Neural cell (in vitro differentiated cells): ENCODE measurements at places on chromosomes 3 and 15. TPM values are rescaled to one million over a fixed set of nuclear protein-coding genes. Genes with fewer than 3 reads are reported as not detected.

The PIGZ gene
- 5.8 and 6.5 TPM in 2 replicates for polyA plus RNA-seq

The LRRC2 gene
- polyA plus RNA-seq = not detected in 2 replicates

The CYP8B1 gene
- polyA plus RNA-seq = not detected in 2 replicates

The PIF1 gene
- polyA plus RNA-seq = 0.58 and 0.78 TPM in 2 replicates

The RAD54L2 gene
- polyA plus RNA-seq = 14.5 and 14.9 TPM in 2 replicates

The C2CD4A gene
- polyA plus RNA-seq = not detected in 2 replicates

The CPLX3 gene
- 0.27 and 0.66 TPM in 2 replicates for polyA plus RNA-seq

The NDN gene
- polyA plus RNA-seq = 517 and 582 TPM in 2 replicates

The GOLGA6L4 gene
- 7.4 and 8.4 TPM in 2 replicates for polyA plus RNA-seq

The C2CD4B gene
- not detected in 2 replicates for polyA plus RNA-seq

The IQCF6 gene
- not detected in 2 replicates for polyA plus RNA-seq

The MUSTN1 gene
- polyA plus RNA-seq = not detected in 2 replicates

The EOMES gene
- polyA plus RNA-seq = 0.24 TPM in 1 of 2 replicates, not detected in the other

The HCLS1 gene
- 0.25 and 0.28 TPM in 2 replicates for polyA plus RNA-seq

The TGM5 gene
- polyA plus RNA-seq = not detected in 2 replicates

The PRRT3 gene
- polyA plus RNA-seq = 2.9 and 4.3 TPM in 2 replicates

The COLQ gene
- polyA plus RNA-seq = 9.5 and 9.7 TPM in 2 replicates

The PLA2G4D gene
- polyA plus RNA-seq = not detected in 2 replicates

The TEX55 gene
- polyA plus RNA-seq = not detected in 2 replicates

The GOLGA8H gene
- 0.14 TPM in 1 of 2 replicates, not detected in the other for polyA plus RNA-seq

The GPR87 gene
- polyA plus RNA-seq = not detected in 2 replicates

The TICRR gene
- polyA plus RNA-seq = 0.06 and 0.36 TPM in 2 replicates

The FAM3D gene
- not detected in 2 replicates for polyA plus RNA-seq

The SST gene
- 9.7 and 12.1 TPM in 2 replicates for polyA plus RNA-seq

The IFT80 gene
- polyA plus RNA-seq = 59.9 and 61.0 TPM in 2 replicates

The CDHR4 gene
- not detected in 2 replicates for polyA plus RNA-seq

The SMAD6 gene
- 0.08 and 0.16 TPM in 2 replicates for polyA plus RNA-seq

The NR2F2 gene
- 0.07 TPM in 1 of 2 replicates, not detected in the other for polyA plus RNA-seq

The ECE2 gene
- 0.22 and 0.42 TPM in 2 replicates for polyA plus RNA-seq

The BCL2A1 gene
- not detected in 2 replicates for polyA plus RNA-seq

The LNP1 gene
- 19.2 and 19.7 TPM in 2 replicates for polyA plus RNA-seq

The C3orf49 gene
- polyA plus RNA-seq = not detected in 2 replicates

The MST1R gene
- 2.0 and 4.2 TPM in 2 replicates for polyA plus RNA-seq

The CMSS1 gene
- polyA plus RNA-seq = 26.2 and 31.8 TPM in 2 replicates

The TTC23 gene
- polyA plus RNA-seq = 6.2 and 13.3 TPM in 2 replicates

The NR2E3 gene
- polyA plus RNA-seq = not detected in 2 replicates

The EPM2AIP1 gene
- polyA plus RNA-seq = 38.1 and 41.4 TPM in 2 replicates

The RLBP1 gene
- polyA plus RNA-seq = 0.16 TPM in 1 of 2 replicates, not detected in the other

The RTP3 gene
- polyA plus RNA-seq = not detected in 2 replicates

The GPR149 gene
- polyA plus RNA-seq = 10.7 and 10.9 TPM in 2 replicates

The LYZL4 gene
- polyA plus RNA-seq = not detected in 2 replicates

The BDH1 gene
- 12.9 and 14.7 TPM in 2 replicates for polyA plus RNA-seq

The COL7A1 gene
- 45.3 and 53.6 TPM in 2 replicates for polyA plus RNA-seq

The SYNPR gene
- 2.0 and 4.4 TPM in 2 replicates for polyA plus RNA-seq

The RARRES1 gene
- polyA plus RNA-seq = not detected in 2 replicates

The EPHB1 gene
- polyA plus RNA-seq = 18.7 and 19.1 TPM in 2 replicates

The ALDH1A2 gene
- 0.24 and 0.72 TPM in 2 replicates for polyA plus RNA-seq

The RAD51 gene
- polyA plus RNA-seq = 0.22 TPM in 1 of 2 replicates, not detected in the other

The PTH1R gene
- not detected in 2 replicates for polyA plus RNA-seq

The DPPA2 gene
- not detected in 2 replicates for polyA plus RNA-seq

The VEPH1 gene
- polyA plus RNA-seq = 0.22 and 0.89 TPM in 2 replicates
